ENCODE measurements at places on chromosomes 4 and X.

DNA sequence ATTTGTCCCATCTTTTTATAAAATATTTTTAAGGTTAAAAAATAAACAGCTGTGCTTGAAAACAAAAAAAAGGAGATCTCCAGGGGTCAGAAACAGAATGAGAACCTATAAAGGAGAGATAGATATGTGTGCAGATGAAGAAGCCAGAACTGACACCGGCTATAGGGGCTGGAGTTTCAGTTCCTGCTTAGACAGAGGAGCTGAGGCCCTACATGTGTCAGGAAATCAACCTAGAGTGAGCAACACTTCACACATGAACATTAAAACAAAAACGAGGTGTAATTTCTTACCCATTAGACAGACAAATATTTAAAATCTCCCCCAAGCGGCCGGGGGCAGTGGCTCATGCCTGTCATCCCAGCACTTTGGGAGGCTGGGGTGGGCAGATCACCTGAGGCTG is 17.8 kb upstream of the HUWE1 start:
- DNase-seq = no peak

DNA sequence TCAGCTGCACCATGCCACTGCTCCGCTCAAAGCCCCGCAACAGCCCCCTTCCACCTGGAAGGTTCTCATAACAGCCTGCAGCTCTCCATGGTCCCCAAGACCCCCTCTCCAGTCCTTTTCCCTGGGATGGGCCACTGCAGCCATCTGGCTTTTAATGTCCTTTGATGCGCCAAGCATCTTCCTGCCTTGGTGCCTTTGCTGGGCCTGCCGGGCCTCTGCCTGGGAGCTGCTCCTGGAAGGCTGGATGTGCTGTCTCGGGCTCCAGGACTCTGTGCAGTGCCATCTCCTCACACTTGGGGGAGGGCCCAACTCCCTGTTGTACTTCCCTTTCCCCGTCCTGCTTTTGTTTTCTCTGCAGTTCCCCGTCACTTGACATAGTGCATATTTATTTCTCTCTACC is 60.3 kb downstream of the TAPT1 start:
- DNase-seq = no peak

GRCh38 chr4:119314356-119314755 is 7.6 kb downstream of the FABP2 start:
- DNase-seq = peak; percentile 10

- peak; percentile 3 for DNase-seq
Observed at GRCh38 chr4:74531963-74532794, 87.2 kb downstream of the AREG start.

- DNase-seq = no peak
Observed at GRCh38 chrX:17923546-17923945, 62.4 kb upstream of the RAI2 start.

- DNase-seq = no peak
Observed at GRCh38 chrX:41005445-41005992, 79.7 kb upstream of the USP9X start.

DNA sequence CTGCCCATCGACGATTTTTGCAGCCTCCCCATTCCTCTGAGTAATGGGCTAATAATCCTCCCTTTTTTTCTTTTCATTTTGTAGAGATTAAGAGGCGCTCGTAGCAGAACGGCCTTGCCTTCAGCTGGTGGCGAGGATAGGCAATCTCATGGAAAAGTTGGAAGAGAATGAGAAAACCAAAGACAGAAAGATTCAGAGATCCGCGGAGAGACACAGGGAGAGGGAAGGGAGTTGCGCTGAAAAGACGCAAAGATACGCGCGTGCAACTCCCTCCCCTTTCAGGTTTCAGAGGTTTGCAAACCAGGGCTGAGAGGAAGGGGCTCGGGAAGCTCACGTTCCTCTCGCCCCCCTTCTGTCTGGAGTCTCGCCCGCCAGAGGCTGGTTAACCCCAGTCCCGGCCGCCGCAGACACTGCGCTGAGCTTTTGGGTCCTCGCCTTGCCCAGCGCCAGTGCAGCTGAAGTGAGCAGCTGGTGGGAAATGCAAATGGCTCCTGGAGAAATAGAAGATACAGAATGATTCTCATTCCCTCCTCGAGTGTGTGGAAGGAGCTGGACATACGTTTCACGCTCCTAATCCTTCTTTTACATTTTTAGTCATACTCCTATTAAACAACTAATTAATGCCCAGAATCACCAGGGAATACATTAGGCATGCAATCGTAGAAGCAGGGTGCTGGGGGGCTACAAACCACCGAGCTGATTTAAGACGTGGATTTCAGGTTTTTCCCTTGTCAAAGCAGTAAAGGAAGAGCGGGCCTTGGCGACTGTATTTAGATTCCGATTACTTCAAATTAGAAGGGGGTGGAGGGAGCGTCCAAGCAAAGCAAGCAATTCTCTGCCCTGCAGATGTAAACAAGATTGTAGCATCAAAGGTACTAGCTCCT is 16.6 kb upstream of the PITX2 start:
- peak; percentile 77 for DNase-seq

- no peak for DNase-seq
Observed at GRCh38 chr4:103853627-103854026, 133.8 kb upstream of the TACR3 start.

GRCh38 chrX:116379854-116380253 is 56.6 kb upstream of the SLC6A14 start:
- DNase-seq = no peak

- no peak for DNase-seq
Observed at GRCh38 chr4:46922205-46922604, 13.2 kb upstream of the COX7B2 start.

GRCh38 chrX:41019041-41019392 is 66.2 kb upstream of the USP9X start:
- no peak for DNase-seq

- no peak for DNase-seq
Observed at GRCh38 chr4:185774845-185775680, 36.9 kb downstream of the SORBS2 start.

GRCh38 chr4:131337936-131338335 is 1811.2 kb upstream of the PCDH10 start:
- DNase-seq = no peak

- DNase-seq = no peak
Observed at GRCh38 chrX:130091980-130092522, 18.2 kb downstream of the ELF4 start.

GRCh38 chrX:29419774-29420553 is 795.4 kb upstream of the MAGEB2 start:
- DNase-seq = no peak

- no peak for DNase-seq
Observed at GRCh38 chrX:39125834-39126233, 324.6 kb downstream of the MID1IP1 start.

DNA sequence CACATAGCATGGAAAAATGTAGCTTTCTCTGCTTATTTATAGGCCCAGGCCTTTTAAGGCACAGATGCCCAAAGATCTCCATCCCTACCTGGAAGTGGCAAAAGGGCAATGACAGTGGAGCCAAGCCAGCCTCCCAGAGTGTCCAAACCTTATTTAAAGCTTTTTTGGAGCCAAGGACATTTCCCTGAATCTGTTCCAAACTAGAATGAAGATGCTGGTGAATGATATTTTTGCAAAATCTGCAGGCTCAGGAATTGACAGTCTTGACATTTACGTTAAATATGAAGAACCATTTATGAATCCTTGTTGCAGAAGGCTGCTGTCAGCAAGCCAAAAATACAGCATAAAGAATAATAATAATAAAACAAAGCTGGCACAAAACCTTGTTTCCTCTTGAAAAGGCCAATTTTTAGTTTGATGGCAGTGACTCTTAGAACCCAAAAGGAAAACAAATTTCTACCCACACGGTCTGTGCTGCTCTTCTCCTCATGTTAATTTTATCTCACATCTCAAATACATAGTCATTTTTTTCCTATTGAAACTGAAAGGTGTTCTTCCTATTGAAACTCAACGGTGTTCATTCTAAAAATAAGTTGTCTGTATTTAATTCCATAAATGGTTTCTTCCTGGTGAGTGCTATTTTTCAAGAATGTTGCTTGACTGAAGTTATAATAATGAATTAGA is 206.3 kb upstream of the TBL1X start:
- DNase-seq = no peak

DNA sequence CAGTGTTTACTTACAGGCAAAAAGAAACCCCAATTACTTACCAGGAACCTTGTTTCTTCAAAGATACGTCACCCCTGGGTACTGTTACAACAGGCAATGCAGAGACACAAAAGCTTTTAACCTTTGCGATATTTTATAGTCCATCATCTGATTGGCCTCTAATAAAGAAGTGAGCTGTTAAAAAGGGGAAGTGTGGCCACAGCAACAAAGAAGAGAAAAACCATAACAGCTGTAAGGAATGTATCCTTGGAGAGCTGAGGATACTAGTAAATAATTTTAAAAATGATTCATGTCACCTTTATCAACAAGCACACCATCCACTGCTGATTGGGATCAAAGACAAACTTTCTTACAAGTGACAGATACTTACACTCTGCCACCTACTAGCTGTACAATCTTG is 14.1 kb downstream of the GABRA4 start:
- DNase-seq = no peak

- DNase-seq = no peak
Observed at GRCh38 chrX:55490121-55490520, 473 bp upstream of the USP51 start.

GRCh38 chr4:2887343-2887742 is 43.7 kb downstream of the ADD1 start:
- no peak for DNase-seq

DNA sequence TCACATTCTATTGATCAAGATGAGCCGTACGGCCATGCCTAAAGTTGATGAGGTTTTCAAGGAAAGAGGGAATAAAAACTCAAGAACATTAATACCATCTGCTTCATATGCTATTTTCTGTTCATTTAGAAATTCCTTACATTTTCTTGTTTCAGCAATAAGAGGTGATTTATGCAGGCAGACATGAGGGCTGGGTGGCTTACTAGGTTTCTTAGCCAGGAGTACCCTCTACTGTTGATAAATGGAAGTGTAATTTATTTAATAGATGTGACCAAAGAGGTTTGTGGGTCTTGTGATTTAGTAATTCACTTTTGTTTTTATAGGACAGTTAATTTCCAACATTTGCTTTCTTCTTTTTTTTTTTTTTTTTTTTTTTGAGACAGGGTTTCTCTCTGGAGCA is 6.4 kb upstream of the SMIM9 start:
- no peak for DNase-seq

DNA sequence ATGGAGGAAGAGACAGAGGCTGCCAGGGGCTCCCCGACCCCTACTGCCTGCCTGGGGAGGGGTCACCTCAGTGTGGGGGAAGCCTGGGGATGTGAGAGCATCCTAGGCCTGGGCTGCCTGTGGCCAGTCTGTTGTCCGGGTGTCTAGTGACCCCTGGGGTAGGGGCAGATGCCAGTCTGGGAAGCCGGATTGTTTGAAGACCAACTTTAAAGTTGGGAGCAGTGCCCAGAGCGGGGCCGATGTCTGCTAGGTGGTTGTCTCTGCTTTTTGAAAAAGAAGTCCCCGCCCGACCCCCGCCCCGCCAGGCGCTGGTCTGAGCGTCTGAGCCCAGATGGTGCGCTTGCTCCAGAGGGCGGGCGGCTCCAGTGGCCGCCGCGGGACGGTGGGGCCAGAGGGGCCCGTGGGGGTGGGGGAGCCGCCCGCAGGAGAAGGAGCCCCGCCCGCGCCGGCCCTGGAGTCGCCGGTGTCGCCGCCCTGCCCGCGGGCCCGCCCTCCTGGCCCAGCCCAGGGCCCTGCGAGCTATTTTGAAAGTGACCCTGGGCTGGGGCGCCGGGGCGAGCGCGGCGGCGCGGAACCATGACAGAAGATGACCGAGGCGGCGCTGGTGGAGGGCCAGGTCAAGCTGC is at the start of gene DOK7:
Gene DOK7, plus strand, starts transcription at position 517 of the 626 bp plus-strand sequence. Its CDS starts 70 bp downstream, at position 587.
- DNase-seq = no peak

GRCh38 chrX:9560219-9560618 is 95.4 kb downstream of the TBL1X start:
- no peak for DNase-seq

GRCh38 chr4:79598801-79599200 is 190.8 kb upstream of the GK2 start:
- no peak for DNase-seq

- no peak for DNase-seq
Observed at GRCh38 chr4:68654946-68655721, 15.3 kb downstream of the UGT2B15 start.

- DNase-seq = no peak
Observed at GRCh38 chr4:80140194-80140593, 57.1 kb upstream of the PRDM8 start.

DNA sequence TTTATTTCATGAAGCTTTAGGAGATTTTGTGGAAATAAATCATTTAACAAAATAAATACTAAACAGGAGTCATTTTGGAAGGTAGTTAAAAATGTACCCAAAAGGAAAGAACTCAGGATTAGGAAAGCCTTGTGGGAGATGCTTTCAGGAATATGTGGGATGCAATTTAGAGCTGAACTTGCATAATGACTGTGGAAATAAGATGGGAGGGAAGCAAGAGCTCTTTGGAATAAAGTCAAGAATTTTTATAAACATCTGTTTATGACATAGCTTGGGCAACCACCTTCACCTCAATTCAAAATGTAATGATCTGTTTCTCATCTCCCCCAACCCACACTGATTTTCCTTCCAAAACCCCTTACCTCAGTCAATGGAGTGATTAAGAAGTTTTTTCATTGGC is 623.8 kb downstream of the FAT4 start:
- no peak for DNase-seq

DNA sequence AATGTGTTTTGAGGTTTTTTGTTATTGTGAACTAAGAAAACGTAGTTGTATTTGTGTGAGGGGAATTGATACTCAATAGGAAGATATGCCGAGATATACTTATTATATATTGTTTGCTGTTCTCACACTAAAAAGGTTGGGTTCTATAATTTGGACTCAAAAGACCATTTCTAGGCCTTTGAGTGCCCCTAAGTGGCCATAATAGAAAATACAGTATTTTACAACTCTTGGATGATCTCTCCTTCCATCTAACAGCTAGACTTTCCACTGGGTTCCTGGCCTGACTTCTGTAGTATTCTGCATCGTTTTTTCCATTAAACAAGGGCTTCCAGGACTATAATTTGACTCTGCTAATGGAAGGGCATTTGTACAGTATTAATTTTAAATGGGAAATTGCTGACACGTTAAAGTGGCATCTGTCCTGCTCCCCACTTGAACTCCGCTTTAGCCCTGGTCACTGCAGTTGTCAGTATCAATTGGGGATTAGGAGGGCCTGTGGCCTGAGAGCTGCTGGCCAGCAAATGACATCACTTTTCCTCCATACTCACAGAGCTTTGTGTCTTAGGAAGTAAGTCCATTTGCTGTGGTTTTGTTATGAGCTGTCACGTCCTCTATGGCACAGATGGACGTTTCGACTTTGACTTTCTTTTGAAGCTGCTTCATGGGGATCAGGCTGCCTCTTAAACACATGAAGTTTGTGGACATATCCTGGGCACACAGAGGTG is 176.9 kb downstream of the SLIT2 start:
- no peak for DNase-seq

- DNase-seq = no peak
Observed at GRCh38 chr4:180581061-180581460, 1662.1 kb upstream of the TENM3 start.

DNA sequence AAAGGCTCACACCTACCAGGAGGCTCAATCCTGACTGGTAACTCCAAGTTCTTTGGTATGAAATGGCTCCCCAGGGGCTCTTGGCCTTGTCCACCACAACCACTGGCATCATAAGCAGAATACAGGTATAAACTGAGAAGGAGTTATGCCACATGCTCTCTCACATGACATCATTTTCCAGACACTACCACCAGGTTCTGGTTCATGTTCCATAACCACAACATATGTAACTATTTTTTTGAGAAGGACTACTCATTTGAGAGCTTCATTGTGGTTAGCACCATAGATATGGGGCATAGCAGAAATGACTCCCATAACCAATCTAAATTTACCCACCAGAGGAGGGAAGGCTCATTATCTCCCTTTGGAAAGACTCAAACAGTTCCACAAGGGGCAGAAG is 19.6 kb downstream of the PRDM5 start:
- DNase-seq = no peak
